ENCODE measurements at places on chromosomes 5 and 9.

DNA sequence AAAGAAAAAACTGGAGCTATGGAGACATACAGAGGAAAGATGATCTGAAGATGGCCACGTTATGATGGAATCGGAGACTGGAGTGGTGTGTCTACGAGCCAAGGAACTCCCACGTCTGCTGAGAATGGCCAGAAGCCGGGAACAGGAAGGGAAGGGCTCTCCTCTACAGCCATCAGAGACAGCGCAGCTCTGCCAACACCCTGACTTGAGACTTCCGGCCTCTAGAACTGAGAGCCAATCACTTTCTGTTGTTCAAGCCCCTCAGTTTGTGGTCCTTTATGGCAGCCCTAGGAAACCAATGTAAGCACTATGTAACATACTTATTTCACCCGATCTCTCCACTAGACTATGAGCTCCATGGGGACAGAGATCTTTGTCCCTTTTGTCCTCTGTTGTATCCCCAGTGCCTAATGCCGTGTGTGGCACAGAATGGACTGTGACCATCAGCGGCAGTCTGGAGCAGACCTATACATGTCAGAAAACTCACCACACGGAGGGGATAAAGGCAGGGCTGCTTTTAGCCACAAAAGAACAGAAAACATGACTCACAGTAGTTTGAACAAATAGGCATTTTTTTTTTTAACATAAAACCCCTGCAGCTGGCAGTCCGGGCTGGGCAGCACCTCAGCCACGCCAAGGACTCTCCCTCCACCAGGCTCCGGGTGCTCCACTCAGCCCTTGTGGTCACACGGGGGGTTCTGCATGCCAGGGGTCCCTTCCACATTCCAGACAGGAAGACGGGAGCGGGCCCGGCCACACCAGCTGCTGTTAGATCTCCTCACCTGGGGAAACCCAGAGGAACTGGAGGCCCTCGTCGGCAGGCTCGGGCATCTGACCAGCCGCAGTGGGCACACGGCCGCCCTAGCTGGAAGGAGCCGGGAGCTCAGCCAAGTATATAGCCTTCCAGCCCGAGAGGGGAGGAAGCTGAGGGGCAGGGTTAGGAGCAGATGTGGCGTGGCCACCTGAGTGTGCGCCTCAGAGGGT lies 16.1 kb upstream of the MXD3 start:
- no peak for DNase-seq

DNA sequence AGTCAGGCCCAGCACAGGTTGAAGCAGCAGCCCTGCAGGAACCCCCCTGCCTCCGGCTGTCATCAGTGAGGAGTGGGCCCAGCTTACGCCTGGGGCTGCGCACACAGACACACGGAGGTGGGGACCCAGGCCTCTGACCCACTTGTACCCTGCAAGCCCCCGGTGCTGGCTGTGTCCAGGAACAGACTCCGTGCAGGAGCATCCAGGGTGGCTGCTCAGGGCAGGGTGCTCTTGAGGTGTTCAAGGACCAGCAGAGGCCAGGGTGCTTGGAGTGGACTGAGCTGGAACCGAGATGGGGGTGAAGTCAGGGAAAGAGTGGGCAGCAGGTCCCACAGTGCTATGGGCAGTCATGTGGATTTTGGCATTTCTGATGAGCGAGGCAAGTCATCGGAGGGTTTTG lies 199.5 kb downstream of the CACNA1B start:
- no peak for DNase-seq

GRCh38 chr9:134592018-134592818 lies 49.4 kb upstream of the COL5A1 start:
- DNase-seq = no peak

- DNase-seq = no peak
Observed at GRCh38 chr9:34651876-34652601, at the start of gene IL11RA. IL11RA (plus strand) TSS chr9:34652185; CDS start chr9:34655218, 3,033 bp downstream.

GRCh38 chr5:170319301-170319700 lies 21.7 kb upstream of the LCP2 start:
- no peak for DNase-seq
